ENCODE measurements at places on chromosomes 1 and 21. TPM values are rescaled to one million over a fixed set of nuclear protein-coding genes. Genes with fewer than 3 reads are reported as not detected.

- DNase-seq = no peak
Measured at GRCh38 chr1:242224461-242224860, 225.6 kb upstream of the MAP1LC3C start.

- peak; percentile 42 for DNase-seq
Measured at GRCh38 chr1:11790880-11791715, 14.7 kb downstream of the MTHFR start.

The SIK1 gene
- 27.1 TPM for total RNA-seq

- no peak for DNase-seq
Measured at GRCh38 chr1:5754817-5755551, 237.2 kb downstream of the NPHP4 start.

All from urinary bladder (tissue), 4 donors.